Left renal cortex interstitium (tissue), 4 donors: ENCODE measurements at places on chromosomes 11 and 22.

DNA sequence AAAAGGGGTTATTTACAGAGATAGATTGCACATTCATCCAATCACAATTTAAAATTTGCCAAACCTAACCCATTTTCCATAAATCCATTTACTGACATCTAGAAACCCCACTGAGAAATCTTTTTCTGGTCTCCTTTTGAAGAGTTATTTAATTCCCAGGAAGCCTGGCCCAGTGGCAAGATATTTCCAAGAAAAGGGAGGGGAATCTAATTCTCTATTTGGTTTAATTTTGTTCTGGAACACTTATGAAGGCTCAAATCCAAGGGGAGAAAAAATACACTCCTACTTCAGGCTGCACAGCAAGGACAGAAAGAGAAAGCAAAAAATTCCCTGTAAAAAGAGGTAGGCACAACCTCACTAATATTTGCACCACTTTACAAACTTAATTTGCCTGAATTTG is 88.2 kb upstream of the LDLRAD3 start:
- no peak for DNase-seq

DNA sequence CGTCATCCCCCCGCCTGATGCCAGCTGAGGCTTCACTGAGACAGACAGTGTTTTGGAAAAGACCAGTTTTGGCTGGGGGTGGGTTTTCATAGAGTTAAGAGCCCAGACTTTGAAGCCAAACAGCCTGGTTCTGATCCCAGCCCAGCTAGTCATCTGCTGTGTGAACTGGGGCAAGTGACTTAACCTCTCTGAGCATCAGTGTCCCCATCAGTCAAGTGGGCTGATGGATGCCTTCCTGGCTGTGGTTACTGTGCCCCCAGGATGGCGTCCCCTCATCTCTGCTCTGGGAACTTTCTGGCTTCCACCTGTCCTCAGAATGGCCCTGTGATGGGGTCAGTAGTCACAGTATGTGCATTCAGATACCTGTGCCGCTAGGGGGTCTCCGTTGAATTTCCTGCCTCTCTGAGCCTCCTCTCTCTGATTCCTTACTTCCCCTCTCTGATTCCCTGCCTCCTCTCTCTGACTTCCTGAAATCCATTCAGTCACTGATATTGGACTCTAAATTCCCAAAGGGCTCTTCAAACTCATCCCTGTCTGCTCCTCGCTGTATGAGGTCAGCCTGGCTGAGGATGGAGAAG is 2.4 kb downstream of the RASD2 start:
- DNase-seq: no peak

DNA sequence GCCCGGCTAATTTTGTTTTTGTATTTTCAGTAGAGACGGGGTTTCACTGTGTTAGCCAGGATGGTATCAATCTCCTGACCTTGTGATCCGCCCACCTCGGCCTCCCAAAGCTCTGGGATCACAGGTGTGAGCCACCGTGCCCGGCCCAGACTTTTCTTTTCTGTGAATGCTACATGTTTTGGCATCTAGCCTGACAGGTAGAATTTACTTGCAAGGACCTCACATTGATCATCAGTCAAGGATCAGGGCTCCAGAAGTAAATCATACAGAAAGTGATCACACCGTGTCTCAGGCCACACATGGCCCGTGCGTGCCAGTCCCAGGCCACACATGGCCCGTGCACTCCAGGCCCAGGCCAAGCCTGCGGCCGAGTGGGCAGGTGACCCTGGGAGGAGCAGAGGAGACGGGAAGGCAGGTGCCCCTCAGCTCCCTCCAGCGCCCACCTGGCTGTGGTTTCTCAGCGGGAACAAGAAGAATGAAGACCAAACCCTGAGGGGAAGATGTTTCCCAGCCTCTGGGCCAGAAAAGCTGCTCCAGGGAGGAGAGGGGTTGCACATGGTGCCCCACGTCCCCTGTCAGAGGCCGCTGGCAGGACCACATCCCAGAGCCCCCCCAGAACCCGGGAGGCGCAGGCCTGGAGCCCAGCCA is 76.2 kb downstream of the BRD1 start:
- no peak for DNase-seq

DNA sequence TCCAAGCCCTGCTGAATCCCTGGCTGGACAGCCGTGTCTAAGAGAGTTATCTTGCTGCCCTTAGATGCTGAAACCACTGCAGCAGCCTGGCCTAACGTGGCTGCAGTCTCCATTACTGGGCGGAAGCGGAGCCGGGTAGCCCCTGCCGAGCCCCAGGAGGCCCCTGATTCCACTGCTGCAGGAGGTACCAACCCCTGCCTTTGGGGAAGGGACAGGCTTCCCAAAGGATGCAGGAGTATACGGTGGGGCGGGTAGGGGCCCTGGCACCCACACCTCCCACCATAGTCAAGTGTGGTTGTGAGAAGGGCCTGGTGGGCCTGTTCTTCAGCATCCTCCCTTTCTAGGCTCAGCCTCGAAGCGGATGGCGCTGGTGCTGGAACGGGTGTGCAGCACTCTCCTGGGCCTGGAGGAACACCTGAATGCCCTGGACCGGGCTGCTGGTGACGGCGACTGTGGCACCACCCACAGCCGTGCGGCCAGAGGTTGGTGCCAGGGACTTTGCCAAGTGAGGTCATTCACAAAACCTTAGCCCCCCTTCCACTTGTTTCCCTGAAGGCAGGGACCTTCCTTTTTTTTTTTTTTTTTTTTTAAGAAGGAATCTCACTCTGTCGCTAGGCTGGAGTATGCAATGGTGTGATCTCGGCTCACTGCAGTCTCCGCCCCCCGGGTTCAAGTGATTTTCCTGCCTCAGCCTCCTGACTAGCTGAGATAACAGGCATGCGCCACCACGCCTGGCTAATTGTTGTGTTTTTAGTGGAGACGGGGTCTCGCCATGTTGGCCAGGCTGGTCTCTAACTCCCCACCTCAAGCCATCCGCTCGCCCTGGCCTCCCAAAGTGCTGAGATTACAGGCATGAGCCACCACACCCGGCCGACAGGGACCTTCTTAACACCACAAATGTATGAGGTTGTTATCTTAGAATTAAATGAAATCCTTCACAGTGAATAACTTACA is 11.0 kb downstream of the TKFC start:
- no peak for DNase-seq

- DNase-seq: no peak
These were observed 4.5 kb upstream of the TP53I11 start for GRCh38 chr11:44955015-44955738.

DNA sequence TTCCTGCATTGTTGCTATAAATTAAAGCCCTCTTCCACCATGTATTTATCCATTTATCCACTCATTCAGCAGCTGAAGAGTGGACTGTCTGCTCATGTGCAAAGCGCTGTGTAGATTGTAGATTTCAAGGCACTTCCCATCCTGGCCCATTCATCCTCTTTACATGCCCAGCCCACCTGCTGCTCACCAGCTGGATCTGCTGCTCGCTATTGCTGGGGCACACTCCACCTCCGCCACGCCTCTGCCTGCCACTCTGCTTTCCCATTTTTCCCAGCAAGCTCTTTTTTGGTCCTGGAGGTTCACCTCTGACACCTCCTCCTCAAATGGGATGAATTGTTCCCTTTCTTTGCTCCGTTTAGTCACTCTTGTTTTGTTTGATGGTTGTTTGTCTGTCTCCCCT is 48.3 kb downstream of the CEP164 start:
- no peak for DNase-seq

DNA sequence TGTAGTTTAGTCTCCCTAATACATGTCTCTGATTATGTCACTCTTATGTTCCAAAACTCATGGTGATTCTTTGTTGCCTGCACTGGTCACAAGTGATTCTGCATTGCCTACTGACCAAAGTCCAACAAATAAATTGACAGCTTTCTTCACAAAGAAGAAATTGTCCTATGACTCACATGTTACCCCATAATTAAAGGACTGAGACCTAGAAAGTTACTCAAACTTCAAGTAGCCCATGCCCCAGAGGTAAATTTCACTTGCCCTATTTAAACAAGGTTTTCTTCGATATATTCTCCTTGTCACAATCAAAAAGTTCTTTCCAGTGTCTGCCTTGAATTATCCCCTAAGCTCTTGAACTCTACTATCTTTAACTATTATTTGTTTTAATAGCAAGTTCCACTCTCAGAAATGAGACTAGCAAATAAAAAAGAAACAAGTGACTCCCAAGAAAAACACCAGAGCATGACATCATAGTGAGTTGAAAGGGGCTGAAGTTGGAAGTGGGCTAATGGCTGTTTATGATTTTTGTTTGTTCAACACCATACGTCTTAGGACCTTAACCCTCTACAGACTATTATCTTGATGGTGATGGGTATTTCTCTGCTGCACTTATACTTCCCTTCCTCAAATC is 94.5 kb upstream of the BLID start:
- DNase-seq: no peak

- no peak for DNase-seq
These were observed 96.2 kb upstream of the SYT13 start for GRCh38 chr11:45382133-45382878.

DNA sequence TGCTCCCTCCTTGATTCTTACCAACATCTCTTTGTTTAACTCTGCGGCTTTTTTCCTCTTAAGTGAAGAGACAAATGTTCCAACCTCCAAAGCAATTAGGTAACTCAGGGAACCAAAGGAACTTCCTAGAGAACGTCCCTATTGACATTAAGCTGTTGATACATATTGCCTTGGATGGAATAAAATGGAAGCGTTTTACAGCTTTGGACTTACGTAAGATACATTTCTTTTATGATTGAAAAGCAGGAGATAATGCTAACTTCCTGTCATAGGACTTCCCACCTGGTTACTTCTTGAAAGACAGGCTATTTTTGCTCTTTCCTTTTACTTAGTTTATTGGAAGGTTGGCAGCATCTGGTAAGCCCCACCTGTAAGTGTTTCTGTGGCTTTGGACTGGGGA is 245.7 kb upstream of the CTSC start:
- no peak for DNase-seq

- no peak for DNase-seq
These were observed 196.0 kb downstream of the TENM4 start for GRCh38 chr11:79244798-79245197.

- peak; percentile 96 for DNase-seq
These were observed at the start of gene NUP98 for GRCh38 chr11:3797329-3798090. Gene NUP98 (minus strand): TSS chr11:3797554. CDS start chr11:3782117, 15,437 bp downstream.

- DNase-seq: peak; percentile 10
These were observed 239.9 kb upstream of the ZC3H12C start for GRCh38 chr11:109853156-109853776.

- DNase-seq: no peak
These were observed 70.6 kb upstream of the ZC3H12C start for GRCh38 chr11:110022548-110022947.

DNA sequence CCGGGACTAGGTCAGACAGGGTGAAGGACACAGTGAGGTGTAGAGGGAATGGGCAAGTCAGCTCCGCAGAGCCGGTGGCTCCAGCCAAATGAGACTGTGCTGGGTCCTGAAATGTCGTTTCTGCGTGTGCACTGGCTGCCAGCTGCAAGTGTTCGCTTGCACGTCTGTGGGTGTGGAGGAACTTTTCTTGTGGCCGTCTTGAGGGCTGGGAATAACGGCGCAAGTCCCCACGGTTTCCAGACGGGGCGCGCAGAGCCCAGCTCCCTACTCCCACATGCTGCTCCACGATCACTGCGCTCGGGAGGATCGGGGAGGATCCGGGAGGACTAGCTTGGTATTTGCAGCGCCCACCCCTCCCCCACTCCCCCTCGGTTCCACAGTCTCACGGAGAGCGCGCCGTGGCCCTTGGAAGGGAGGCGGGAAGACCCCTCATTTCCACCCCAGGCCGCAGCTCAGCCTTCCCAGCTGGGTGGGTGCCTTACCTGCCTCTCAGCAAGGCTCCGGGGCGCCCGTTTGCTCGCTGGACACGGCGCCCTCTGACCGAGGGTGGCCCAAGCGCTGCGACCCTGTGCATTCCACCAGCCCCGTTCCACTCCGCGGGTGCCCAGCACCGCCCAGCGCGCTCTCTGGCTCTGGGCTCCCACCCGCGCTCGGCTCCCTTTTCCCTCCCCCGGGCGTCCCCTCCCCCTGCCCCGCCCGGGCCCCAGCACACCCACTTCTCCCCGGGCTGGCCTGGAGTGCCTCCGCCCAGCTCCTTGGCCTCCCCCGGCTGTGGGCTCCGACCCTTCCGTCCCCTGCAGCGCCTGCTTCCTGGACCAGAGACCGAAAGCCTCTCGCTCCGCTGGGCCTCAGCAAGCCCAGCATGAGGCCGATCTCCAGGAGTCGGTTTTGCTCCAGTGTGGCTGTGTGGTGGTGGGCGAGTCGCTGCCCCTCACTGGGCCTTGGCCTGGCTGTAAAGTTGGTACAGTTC is at the start of gene KCNE3:
KCNE3 (minus strand) TSS at position 634 of the 970 bp plus-strand sequence. CDS start 9,986 bp downstream, outside the sequence.
- no peak for DNase-seq

GRCh38 chr11:128802358-128802981 is 64.6 kb downstream of the KCNJ1 start:
- DNase-seq: no peak

DNA sequence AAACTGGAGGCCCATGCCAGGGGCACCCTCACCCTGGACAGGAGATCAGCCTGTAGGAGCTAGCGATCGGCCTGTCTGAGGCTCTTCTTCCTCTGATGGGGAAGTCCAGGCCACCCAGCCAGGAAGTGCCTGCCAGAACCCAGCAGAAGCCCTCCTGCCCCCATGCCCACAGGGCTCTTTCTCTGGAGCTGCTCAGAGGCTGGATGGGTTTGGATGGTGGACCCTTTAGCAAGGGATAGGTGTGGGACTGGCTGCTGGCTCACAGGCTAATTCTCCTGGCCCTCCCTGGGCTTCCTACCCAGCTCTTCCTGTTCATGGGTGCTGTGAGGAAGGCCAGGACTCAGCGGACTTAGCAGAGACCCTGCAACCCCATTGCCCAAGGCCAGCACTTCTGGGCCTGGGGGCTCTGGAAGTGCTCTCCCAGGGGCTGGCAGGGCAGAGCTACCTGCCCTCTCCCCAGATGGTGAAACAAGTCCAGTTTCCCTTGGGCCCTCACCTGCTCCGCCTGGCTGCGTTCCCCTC is 7.6 kb downstream of the FXYD2 start:
- DNase-seq: no peak

DNA sequence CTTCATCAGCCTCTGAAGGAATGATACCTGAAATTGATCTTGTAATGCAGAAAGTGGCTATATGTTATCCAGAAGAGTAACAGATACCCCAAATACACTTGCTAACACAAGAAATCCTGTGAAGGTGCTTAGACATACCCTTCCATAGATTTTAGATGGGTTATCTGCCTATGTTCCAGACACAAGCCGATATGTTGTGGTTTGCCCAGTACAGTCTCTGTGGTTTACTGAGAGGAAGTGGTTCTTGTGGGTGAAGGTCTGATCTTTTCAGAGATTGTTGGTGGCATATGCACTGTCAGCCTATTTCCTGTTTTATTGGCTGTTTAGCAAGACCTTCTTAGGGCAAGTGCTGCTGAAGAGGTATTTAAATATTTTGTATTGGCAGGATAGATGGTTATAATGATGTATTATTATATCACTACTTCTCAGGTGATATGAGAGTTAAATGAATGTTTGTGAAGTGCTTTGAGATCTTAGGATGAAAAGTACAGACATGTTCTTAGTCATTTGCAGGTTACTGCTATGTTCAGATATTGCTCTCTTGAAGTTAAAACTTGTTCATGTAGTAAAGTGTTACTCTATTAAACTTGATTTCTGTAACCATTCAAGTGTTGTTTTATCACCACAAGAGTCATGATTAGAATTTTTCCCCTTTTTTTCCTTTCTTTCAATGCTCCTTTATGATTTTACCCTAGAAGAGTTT is 8.2 kb downstream of the ARHGEF12 start:
- no peak for DNase-seq

- no peak for DNase-seq
These were observed 34.7 kb downstream of the ALX4 start for GRCh38 chr11:44275241-44275640.

- DNase-seq: no peak
These were observed 135.5 kb downstream of the NOX4 start for GRCh38 chr11:89355646-89356045.
